Stimulated activated CD8-positive, alpha-beta memory T cell treated with anti-CD3 and anti-CD28 coated beads, Interleukin-4, amount 100 ng/mL, for 4 hours (primary cell): ENCODE measurements at places on chromosomes 5 and 9.

- no peak for DNase-seq
Measured at GRCh38 chr5:170361616-170362015, 27.6 kb downstream of the KCNMB1 start.

DNA sequence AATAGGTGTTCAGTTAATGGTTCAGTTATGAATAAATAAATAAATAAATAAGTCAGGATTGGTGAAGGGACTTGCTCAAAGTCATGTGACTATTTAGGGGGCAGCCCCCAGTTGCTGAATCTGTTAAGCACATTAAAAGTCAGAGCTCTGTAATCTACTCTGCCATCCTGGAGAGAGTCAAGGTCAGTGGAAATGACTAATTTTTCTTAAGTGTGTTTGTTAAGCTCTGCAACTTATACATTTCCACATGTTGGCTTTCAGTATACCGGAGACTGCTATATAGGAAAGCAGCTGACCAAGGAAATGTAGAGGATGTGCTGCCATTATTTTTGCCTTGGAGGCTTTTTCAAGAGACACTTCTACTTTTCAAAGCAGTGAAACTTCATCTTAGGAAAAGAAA, 57.9 kb downstream of the KIAA1958 start:
- no peak for DNase-seq

DNA sequence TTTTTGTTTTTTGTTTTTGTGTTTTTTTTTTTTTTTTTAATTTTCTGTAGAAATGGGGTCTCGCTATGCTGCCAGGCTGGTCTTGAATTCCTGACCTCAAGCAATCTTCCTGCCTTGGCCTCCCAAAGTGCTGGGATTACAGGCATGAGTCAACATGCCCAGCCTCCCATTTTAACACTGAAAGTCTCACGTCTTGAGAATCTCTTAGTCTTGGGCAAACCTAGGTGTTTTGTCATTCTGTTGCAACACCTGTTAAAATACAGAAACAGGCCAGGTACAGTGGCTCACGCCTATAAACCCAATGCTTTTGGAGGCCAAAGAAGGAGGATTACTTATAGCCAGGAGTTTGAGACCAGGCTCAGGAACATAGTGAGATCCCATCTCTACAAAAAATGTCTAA, 599.0 kb downstream of the TLR4 start:
- no peak for DNase-seq

DNA sequence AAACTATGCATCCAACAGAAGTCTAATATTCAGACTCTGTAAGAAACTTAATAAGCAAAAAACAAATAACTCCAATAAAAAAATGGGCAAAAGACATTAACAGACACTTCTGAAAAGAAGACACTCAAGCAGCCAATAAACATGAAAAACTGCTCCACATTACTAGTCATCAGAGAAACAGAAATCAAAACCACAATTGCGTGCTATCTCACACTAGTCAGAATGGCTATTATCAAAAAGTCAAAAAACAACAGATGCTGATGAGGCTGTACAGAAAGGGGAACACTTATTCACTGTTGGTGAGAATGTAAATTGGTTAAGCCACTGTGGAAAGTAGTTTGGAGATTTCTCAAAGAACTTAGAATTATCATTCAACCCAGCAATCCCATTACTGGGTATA, 101.2 kb upstream of the TRIM32 start:
- no peak for DNase-seq

DNA sequence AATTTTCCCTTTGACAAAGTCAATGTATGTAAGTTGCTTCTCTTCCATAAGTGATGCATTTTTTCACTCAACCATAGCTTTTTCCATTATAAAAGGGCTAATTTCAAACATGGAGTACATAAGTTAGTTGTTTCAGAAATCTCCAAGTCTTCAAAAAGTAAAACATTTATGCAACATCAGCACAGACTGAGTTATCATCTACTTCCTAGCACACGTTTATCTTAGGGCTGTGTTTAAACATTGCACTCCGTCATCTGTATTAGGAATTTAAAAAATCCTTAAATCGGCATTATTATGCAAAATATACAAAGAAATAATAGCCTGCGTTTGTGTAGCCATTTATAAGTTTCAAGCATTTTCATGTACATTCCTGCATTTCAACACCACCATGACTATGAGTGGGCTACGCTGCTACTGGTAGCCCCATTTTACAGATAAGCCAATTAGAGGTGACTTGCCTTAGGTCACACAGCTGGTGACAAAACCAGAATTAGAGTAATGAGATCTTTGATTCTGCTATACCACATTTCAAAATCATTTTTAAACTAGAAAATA, 43.4 kb downstream of the PTPN3 start:
- DNase-seq: no peak

GRCh38 chr5:170581211-170581610, 77.4 kb downstream of the KCNIP1 start:
- DNase-seq: no peak

- DNase-seq: no peak
Measured at GRCh38 chr9:113660196-113660595, 196.7 kb downstream of the RGS3 start.

- no peak for DNase-seq
Measured at GRCh38 chr9:92550765-92551164, 15.0 kb upstream of the ECM2 start.

DNA sequence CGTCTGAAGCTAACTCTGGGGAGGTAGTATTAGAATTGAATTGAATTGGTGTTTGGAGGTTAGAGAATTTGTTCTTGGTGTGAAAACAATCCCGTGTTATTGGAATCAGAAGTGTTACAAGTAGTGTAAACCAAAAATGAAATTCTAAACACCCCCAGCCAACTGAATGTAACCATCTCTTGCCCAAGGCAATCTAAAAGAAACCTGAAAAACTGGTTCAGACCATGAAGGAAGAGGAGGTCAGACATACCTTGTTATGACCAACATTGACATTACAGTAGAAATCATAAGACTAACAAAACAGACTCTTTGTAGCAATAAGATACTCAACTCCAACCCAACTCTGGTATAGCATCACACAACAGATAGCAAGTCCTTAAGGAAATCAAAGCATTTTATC, 159.0 kb downstream of the TUSC1 start:
- no peak for DNase-seq

DNA sequence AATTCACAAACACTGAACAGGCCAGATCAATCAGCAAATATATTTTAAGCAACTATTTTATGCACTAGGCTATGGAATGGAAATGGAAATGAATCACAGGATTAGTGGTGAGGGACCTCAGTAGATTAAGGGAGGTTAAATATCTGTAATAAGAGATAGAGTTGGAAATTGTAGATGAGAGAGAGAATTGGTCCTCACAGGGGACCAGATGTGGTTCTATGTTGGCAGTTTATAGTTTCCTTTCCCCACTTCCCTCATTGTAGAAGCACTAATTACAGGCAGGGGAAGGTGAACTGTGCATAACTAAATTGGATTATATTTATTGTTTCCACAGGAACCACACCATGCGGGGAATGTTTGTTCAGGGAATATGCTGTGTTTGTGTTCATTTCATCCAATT, 496.2 kb downstream of the ARHGEF28 start:
- no peak for DNase-seq

DNA sequence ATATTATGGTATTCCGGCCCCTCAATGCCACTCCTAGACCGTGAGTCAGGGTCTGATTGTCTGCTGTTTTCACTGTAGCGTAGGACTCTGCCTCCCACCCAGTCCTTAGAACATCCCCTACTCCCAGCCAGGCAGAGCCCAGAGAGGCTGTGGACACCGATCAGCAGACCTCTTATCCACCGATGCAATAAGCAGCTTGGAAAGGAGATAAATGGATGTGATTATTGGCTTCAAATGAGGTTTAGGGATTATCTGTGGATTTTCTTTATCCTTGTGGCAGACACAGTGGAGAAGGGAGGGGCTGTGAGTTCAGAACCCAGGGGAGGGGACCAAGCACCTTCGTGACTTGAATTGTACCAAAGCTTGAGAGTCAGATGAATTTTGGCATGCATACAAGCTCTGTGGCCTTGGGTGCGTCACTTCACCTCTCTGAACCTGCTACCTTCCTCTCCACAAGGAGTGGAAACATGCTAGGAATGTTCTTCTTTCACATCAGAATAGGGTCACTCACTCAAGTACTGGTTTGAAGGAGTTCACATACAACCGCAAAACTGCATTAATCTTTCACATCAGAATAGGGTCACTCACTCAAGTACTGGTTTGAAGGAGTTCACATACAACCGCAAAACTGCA, 83.1 kb upstream of the CPLX2 start:
- no peak for DNase-seq

- no peak for DNase-seq
Measured at GRCh38 chr9:112743216-112743836, 7.2 kb upstream of the SNX30 start.

DNA sequence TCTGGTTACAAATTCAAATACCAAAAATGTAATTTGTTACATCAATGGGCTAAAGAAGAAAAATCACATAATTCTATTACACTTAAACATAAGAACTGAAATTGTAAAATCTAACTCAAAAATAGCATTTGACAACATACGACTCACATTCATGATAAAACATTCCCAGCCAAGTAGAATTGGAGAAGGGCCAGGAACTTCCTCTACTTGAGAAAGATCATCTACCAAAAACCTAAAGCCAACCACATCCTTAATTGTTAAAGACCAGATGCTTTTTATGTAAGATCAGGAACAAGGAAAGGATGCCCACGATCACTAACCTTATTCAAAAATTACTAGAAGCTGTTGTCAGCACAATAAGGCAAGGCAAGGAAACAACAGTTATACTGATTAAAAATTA, 1819.8 kb upstream of the C9orf72 start:
- no peak for DNase-seq

GRCh38 chr9:136304981-136305380, 1.1 kb upstream of the CCDC187 start:
- no peak for DNase-seq

GRCh38 chr5:148990817-148991216, 72.0 kb downstream of the SH3TC2 start:
- no peak for DNase-seq

DNA sequence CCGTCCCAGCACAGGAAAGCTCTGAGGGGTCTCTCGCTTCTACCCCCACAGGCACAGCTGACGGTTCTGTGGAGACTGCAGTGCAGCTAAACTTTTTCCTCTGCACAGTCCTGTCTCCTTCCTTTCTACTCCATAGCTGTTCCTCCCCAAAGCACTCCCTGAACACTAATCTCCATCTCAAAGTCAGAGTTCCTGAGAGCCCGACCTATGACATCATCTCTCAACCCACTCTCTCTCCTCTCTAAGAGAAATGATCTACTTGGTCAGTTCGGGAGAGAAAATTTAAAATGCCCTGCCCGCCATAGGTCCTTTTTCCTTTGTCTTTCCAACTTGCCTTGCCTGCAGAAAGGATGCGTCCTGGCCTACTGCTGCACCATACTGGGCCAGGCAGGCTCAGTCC, 90.6 kb downstream of the FANCC start:
- DNase-seq: no peak

GRCh38 chr5:178305801-178306200, 73.2 kb upstream of the PHYKPL start:
- no peak for DNase-seq

DNA sequence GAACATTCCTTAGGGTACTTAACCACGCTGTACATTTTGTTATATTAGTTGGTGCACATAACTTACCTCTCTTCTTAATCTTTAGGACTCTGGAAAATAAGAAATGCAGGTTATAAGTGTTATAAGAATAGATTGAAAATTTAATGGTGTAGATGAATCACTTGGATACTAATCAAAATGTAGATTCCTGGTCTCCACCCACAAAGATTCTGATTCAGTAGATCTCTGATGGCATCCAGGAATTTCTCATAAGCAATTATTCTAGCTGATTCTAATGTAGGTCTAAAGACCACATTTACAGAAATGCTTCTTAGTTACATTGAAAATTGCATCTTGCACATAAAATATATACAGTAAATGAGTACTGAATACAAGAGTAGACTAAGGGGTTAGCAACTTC, 38.9 kb upstream of the ASTN2 start:
- DNase-seq: no peak

GRCh38 chr9:111948951-111949350, 52.3 kb downstream of the UGCG start:
- no peak for DNase-seq

- DNase-seq: no peak
Measured at GRCh38 chr9:73152543-73152844, 829 bp downstream of the ANXA1 start.

DNA sequence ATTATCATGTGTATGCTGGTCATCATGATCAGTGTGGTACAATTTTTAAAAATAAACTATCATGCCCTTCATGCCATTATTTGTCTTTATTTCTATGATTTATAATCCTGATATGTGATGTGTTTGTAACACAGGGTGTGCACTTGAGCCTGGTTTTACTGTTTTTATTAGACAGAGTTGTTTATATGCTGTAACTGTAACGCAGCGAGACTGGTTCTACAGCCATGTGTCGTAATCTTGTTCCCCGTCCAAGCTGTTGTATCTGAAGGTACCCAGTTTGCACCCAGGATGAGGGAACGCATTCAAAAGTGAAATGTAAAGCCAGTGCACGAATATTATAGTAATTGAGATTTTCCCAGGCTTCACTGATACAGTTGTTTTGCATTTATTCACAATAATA, 28.2 kb downstream of the SNX18 start:
- DNase-seq: no peak

DNA sequence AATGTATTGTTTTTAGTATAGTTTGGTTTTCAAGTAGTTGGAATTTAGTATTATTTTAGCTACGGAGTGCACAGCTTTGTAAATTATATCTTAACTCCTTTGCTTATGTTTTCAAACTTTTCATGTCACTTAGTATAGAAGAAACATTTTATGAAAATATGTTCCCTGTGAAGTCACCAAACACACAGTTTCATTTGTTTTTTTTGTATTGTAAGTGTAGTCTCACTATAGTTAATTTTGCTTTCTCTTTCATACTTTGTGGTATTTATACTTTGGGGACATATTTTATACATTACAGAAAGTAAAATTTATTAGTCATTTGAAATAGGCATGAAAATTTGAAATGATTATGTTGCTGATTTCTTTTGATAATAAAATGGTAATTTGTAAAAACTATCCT, 5.0 kb downstream of the CHSY3 start:
- DNase-seq: no peak

GRCh38 chr5:1536871-1537602, 13.3 kb upstream of the LPCAT1 start:
- no peak for DNase-seq

GRCh38 chr9:99398241-99398640, 176.2 kb downstream of the SEC61B start:
- DNase-seq: no peak

DNA sequence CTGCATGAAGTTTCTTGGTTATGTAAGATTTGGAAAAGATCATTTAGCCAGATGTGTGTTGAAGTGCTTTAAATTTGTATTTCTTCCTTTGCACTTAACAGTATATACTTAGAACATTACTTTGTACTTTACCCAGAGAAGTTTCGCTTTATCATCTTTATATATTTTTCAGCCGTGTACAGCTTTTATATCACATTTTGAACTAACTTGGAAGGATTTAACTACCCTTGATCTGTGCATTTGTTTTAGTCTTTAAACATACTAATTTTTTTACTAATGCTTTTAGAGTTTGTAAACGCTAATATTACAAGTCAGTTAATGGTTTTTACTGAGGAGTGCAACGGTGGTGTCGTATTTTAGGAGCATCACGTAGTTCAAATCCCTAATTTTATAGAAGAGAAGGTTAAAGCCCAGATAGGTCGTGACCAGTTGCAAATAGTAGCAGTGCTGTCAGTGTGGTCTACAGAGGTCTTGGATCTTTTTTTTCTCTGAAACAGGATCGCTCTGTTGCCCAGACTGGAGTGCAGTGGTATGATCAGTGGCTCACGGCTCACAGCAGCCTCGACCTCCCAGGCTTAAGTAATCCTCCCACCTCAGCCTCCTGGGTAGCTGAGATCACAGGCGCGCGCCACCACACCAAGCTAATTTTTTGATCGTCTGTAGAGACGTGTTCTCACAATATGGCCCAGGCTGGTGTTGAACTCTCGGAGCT, 2.0 kb downstream of the MATR3 start:
- DNase-seq: no peak
